Activated CD8-positive, alpha-beta memory T cell treated with anti-CD3 and anti-CD28 coated beads for 1 hour (primary cell): ENCODE measurements at places on chromosomes 12 and 14.

DNA sequence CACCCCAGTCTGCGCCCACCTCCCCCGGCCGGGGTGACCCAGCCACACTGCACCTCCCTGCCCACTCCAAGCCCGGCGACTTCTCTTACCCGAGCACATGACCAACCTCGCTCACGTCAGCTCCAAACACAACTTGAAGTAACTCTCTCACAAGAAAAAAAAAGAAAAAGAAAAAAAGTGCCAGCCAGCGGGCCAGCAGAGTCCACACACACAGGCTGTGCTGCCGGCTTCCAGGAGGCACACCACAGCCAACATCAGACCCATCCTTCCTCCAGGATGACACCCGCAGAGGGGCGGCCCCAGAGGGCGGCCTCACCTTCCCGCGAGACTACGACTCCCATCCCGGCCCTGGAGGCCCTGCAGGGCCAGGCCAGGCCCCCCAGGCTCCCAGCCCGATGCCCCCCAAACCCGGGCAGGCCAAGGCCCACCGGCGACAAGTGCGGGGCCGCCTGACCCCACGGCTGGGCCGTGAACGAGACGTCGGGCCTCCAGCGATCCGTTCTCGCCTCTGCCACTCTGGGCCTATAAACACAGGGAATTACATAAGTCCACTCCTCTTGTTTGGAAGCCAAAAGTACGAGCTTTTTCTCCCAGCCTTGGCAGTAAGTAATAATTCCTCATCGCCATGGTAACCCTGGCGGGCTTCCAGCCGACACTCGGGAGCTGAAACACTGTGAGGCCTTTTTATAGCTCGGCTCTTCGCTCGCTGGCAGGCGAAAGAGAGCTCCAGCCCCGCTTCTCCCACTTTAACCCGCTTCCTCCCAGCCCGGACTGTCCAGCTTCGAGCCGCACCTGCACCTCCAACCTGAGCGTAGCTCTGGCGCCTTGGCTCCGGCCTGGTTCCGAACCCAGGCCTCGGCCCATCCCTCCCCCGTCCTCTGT lies 49.1 kb downstream of the NCOR2 start:
- no peak for DNase-seq

GRCh38 chr12:50016501-50017475 lies 8.5 kb downstream of the RACGAP1 start:
- no peak for DNase-seq

DNA sequence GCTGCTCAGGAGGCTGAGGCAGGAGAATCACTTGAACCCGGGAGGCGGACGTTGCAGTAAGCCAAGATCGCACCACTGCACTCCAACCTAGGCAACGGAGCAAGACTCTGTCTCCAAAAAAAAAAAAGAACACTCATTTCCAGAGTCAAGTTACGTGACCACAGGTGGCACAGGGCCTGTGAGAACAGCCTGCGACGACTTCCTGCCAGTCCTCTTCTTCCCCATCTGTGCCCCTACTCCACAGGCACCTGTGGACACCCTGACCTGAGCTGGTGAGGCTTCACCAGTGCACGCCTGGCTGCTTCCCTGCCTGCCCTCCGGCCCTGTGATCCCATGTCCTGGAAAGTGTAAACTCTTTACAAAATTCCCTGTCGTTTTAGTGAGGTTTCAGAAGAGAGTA lies 77.7 kb downstream of the PPP2R5C start:
- DNase-seq, result no peak

GRCh38 chr12:58323676-58324075 lies 382.3 kb downstream of the ATP23 start:
- no peak for DNase-seq

GRCh38 chr14:34956931-34957330 lies 25.9 kb upstream of the SRP54 start:
- no peak for DNase-seq

- DNase-seq, result no peak
Measured at GRCh38 chr12:95922231-95922630, 20.2 kb downstream of the CCDC38 start.

DNA sequence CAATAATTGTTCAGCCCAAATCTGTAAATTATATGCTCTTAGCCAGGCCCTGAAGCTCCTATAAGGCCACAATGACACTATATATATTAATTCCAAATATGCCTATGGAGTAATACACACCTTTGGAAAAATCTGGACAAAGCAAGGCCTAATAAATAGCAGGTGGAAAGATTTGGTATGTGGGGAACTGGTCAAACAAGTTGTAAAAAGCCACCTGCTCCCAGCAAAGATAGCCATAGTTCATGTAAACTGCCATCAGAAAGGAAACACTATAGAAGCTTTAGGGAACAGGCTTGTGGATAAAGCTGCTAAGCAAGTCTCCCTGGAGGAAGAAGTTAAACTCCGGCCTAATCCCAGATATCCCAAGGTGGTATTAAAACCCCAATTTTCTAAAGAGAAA lies 29.7 kb downstream of the PRMT8 start:
- DNase-seq, result no peak

DNA sequence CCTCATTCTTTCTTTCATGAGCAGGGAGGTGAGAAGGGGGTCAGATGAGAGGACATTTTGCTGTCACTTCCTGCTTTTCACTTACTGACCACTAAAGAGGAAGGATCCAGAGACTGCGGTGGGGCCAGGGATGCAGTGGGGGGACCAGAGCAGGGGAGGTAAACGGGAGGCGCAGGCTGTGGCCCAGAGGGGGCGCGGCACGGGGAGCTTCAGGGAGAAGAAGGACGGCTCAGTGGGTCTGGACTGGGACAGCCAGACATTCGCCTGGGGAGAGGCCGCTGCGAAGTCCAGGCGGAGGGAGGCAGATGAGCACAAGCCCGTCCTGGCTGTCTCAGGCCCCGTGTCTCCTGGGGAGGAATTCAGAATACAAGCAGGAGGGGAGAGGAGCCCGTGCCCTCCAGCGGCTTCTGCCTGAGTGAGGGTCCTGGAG lies 41.2 kb downstream of the SLC6A12 start:
- no peak for DNase-seq

GRCh38 chr12:118059341-118060191 lies 1.4 kb downstream of the WSB2 start:
- DNase-seq, result no peak

DNA sequence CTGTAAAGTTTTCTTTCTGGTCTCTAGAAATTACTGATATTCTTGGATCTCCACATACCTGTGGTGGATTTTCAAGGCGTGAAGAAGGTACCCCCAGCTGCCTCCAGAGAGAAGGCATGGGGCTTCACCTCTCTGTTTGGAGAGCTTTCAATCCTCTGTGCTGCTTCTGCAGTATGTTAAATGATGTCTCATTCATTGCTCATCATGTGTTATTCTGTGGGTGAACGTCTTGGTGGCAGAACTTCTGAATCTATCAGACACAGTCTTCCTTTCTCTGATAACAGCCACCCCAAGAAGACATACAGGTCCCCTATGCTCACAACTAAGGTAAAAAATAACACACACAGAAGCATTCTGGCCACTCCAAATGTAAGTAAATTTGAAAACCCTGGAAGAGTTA lies 221.3 kb upstream of the TMEM260 start:
- no peak for DNase-seq

DNA sequence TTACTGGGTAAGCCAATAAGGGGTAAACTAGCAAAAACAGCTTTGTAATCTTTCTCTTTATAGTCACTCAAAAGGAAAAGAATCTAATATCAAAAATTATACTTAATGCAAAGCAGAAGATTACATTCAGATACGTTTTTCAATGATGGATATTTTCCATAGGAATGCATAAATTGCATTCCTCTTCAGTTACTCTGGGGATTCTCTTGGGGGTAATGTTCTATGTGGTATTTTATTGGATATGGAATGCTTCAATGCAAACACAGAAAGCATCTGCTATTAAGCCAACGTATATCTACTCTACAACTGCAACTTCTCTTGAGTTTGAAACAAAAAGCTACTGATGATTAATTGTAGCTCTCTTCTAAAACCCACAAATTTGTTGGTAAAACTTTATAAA lies 106.0 kb downstream of the SLC41A2 start:
- no peak for DNase-seq

- no peak for DNase-seq
Measured at GRCh38 chr12:30908722-30909348, 17.7 kb upstream of the TSPAN11 start.

- DNase-seq, result no peak
Measured at GRCh38 chr14:44795725-44796124, 166.0 kb downstream of the KLHL28 start.

GRCh38 chr14:24108336-24108874 lies 6.2 kb upstream of the DCAF11 start:
- DNase-seq, result no peak
